NCI-H774 (cell line): ENCODE measurements at places on chromosomes 12 and 14.

DNA sequence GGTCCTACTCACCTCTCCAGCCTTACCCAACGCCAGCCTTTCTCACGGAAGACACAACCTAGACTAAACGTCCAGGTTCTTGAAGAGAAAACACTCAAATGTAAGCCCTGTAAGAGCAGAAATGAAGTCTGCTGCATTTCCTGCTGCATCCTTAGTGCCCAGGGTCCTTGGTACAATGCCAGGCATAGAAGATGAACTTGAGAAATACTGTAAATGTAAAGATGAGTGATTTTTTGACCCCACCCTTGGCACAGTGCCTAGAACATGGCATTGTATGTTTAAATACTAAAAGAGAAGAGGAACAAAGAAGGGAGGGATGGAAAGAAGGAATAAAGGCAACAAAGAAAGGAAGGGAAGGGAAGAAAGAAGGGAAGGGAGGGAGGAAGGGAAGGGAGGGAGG is 514.6 kb downstream of the MED13L start:
- DNase-seq, result no peak

- DNase-seq, result no peak
Observed at GRCh38 chr14:38143170-38143569, 64.5 kb upstream of the SSTR1 start.

DNA sequence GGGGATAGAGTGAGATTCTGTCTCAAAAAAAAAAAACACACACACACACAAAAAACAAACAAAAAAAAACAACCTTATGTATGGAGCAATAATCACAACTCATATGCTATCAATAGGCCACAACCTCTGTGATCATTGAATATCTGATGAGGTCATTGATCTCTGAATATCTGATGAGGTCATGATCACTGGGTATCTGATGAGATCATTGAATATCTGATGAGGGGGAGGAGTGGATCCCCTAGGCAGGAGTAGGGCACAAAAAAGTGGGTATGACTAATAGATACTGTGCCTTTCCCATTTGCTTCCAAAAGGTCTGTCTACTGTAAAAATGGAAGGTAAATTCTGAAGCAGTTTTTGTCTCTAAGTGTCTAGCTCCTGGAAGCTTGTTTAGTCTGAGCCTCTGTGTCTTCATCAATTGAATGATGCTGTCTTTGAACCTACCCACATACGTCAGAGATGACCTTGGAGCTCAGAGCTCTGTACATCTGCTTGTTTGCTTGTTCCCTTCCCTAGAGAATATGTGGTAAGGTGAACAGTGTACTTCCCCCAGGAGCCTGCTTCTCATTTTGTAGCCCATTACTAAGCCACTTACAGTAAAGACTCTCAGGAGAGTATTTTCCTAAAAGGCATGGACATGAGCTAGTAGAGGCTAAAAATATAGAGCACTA is 13.6 kb downstream of the PAH start:
- DNase-seq, result no peak

DNA sequence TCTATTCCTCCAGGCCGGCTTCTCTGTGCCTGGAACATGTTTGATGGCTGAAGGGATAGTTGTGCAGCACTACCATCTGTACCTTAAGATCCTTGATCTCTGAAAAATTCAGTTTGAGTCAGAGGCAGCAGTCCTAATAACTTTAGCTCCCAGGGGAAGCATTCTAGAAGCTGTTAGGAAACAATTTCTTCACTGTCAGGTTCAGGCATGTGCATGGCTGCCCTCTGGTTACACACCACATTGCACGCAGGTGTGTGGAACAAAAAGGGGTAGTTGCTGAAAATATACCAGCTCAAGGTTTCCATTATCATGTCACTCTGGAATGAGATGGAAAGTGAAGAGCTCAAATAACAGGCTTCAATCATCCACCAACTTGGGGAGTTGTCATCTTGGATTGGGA is 80.1 kb downstream of the CHST11 start:
- DNase-seq, result no peak

DNA sequence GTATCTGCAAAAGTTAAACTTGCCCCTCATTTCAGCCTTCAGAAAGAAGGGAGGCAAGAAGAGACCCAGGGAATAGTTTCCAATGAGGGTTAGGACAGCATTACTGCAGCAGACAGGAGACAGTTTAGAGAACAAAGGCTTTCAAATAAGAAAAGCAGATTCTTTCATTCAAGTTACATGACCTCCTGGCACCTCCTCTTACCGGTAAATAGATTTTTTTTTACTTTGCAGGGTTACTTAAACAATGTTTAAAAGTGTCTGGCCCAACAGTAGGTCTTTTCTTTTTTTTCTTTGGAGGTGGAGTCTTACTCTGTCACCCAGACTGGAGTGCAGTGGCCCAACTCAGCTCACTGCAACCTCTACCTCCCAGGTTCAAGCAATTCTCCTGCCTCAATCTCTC is 47.1 kb downstream of the SINHCAF start:
- DNase-seq, result no peak

DNA sequence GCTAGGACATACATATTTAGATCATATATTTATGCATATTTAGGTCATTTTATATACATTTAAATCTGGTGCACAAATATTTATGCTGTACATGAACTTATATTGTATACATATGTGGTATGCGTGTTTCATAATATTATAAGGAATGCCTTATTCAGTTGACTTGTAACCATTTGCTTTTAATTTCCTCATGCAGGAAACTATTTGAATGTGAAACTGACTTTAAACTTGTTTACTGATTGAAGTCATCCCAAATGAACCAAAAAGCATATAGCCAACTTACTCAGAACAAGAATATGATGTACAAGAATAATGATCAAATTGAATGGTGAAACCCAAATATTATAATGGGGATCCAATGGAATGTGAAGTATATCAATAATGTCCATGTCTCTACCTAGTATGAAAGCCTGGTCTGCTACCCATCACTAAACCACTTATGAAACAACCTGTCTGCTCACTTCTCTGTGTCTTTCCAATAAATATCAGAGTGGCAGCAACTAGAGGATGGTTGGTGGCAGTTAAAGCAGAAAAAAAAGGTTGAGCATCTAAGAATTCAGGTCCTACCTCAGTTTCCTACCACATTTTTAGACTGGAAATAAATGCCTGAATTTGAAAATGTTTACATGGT is 38.3 kb downstream of the RPS6KA5 start:
- DNase-seq, result no peak

DNA sequence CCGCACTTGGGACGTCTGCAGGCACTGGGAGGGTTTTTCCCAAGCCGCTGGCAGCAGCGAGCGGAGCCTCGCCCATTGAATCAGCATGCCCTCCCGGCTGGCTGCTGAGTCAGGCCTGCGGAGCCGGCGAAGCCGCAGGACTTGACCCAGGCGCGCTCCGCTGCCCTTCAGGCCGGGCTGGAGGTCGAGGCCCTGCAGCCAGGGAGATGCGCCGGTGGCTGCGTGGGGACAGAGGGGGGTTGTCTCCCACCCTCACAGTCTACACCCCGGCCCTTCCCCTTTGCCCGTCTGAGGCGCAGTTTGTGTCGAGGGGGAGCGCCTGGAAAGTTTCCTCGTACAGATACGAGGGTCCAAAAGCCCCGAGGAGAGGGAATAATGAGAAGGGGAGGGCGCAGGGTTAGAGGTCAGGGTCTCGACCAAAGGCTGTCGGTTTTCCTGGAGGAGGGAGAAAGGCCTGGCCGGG is 759 bp upstream of the KLC1 start:
- no peak for DNase-seq

GRCh38 chr12:69389831-69390230 is 30.3 kb downstream of the YEATS4 start:
- no peak for DNase-seq
